Stimulated activated CD4-positive, alpha-beta T cell treated with anti-CD3 and anti-CD28 coated beads, TNF-alpha, amount 100 ng/mL, for 4 hours (primary cell): ENCODE measurements at places on chromosomes 1 and 21.

GRCh38 chr1:182257369-182258063, 134.1 kb downstream of the GLUL start:
- no peak for DNase-seq

GRCh38 chr21:32096411-32096810, 182.4 kb downstream of the MIS18A start:
- no peak for DNase-seq

- DNase-seq: no peak
These were observed 56.8 kb downstream of the MRPL37 start for GRCh38 chr1:54256522-54257345.

DNA sequence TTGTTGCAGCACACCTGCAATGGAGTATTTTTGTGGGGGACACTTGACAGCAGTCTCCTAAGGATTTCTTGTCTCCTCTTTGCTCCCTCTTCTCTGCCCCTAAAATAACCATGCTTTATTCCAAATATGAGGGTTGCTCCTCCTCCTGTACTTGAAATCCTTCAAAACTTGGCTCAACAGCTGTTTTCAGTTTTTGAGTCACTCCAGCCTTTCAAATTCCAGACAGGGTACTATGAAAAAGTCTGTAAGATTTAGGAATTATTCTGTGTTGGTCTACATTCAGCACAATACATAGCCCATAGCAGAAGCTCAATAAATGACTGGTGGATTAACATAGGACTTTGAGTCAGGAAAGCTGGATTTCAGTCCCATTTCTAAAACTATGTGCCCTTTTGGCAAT, 5.5 kb downstream of the AP4B1 start:
- no peak for DNase-seq

- DNase-seq: no peak
These were observed 718.6 kb downstream of the AMY1C start for GRCh38 chr1:104468282-104468681.

- no peak for DNase-seq
These were observed 1573.5 kb downstream of the BRINP3 start for GRCh38 chr1:188904201-188904600.

DNA sequence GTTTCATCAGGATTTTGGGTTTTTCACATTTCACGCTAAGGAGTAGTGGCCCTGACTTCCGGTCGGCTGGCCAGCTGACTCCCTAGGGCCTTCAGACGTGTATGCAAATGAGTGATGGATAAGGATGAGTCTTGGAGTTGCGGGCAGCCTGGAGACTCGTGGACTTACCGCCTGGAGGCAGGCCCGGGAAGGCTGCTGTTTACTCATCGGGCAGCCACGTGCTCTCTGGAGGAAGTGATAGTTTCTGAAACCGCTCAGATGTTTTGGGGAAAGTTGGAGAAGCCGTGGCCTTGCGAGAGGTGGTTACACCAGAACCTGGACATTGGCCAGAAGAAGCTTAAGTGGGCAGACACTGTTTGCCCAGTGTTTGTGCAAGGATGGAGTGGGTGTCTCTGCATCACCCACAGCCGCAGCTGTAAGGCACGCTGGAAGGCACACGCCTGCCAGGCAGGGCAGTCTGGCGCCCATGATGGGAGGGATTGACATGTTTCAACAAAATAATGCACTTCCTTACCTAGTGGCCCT, 23.1 kb upstream of the TNFRSF1B start:
- DNase-seq: no peak

- DNase-seq: no peak
These were observed 131.7 kb upstream of the USH2A start for GRCh38 chr1:216554934-216555333.

- no peak for DNase-seq
These were observed 221.6 kb upstream of the POU3F1 start for GRCh38 chr1:38268226-38268625.

DNA sequence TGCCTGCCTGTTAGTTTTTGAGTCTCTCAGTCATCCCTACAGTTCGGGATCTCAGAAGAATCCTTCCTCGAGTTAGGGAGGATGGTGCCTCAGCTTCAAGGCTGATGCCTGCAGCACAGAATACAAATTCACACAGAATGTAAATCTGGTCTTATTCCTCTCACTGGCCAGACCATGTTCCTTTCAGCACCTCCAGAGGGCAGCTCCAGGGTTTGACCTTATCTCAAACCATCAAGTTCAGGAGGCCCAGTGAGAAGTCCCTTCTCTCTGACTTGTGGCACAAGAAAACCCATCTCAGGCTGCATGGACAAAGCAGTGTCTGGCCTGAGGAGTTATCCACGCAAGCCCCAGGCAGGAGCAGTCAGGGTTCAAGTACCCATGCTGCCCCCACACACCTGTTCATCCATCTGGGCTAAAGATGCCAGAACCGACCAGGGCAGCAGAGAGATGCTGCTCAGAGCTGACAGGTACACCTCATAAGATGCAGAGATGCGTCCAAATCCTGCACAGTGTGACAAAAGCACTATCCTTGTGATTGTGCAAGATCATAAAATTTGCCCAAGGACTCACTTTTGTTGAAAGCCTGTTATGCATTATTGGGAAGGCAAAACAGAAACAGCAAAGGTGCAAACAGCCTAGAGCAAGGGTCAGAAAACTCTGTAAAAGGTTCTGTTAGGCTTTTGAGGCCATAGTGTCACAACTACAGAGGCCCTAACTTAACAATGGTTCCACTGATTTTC, 49.8 kb downstream of the BCAR3 start:
- DNase-seq: no peak

DNA sequence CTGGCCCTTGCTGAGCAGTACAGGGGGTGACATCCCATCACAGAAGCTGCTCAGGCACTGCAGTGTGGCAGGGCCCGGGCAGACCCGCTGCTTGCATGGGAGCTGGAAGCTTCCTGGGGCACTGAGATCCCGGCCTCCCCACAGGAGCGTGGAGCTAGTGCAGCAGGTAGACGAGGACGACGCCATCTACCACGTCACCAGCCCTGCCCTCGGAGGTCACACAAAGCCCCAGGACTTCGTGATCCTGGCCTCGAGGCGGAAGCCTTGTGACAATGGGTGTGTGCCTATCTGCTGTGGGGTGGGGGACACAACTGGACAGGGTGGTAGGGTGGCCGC, 16.4 kb downstream of the FAM151A start:
- no peak for DNase-seq

DNA sequence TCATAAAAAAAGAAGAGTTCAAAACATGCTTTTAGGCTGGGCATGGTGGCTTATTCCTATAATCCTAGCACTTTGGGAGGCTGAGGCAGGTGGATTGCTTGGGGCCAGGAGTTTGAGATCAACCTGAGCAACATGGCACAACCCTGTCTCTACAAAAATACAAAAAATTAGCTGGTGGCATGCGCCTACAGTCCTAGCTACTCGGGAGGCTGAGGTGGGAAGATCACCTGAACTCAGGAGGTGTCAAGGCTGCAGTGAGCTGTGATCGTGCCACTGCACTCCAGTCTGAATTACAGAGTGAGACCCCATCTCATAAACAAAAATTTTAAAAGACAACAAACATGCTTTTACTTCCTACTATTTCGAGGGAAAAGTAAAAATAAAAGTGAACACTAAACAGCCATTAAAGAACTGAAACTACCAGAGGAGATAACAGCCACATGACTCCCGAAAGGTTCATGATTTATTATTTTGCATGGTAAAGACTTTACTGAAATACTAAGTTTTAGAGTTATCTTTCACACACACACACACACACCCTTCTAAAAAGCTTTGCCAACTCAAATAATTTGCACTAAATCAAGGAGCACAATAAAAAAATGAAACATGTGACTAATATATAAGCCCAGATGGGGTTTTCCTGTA, 48.1 kb downstream of the USP1 start:
- DNase-seq: no peak

- no peak for DNase-seq
These were observed 67.5 kb upstream of the RNPC3 start for GRCh38 chr1:103457886-103458455.

GRCh38 chr1:2181752-2182151, 12.8 kb downstream of the FAAP20 start:
- DNase-seq: no peak

DNA sequence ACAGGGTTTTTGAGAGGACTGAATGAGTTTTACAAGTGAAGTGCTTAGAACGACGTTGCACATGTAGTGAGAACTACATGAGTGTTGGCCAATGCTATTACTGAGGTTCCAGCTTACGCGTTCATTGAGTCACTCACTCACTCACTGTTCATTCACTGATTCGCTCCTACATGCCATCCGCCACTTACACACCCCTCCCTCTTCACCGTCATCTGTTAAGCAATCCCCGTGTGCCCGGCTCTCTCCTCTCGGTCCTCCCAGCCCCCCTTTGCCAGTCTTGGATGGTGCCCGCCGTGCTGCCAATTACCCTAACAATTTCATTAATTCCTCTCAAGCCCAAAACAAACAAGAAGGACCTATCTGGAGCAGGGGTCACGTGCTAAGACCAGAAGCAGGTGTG, 27.3 kb upstream of the EPHA2 start:
- DNase-seq: no peak

GRCh38 chr1:86464819-86465218, 3.9 kb upstream of the CLCA1 start:
- DNase-seq: no peak

DNA sequence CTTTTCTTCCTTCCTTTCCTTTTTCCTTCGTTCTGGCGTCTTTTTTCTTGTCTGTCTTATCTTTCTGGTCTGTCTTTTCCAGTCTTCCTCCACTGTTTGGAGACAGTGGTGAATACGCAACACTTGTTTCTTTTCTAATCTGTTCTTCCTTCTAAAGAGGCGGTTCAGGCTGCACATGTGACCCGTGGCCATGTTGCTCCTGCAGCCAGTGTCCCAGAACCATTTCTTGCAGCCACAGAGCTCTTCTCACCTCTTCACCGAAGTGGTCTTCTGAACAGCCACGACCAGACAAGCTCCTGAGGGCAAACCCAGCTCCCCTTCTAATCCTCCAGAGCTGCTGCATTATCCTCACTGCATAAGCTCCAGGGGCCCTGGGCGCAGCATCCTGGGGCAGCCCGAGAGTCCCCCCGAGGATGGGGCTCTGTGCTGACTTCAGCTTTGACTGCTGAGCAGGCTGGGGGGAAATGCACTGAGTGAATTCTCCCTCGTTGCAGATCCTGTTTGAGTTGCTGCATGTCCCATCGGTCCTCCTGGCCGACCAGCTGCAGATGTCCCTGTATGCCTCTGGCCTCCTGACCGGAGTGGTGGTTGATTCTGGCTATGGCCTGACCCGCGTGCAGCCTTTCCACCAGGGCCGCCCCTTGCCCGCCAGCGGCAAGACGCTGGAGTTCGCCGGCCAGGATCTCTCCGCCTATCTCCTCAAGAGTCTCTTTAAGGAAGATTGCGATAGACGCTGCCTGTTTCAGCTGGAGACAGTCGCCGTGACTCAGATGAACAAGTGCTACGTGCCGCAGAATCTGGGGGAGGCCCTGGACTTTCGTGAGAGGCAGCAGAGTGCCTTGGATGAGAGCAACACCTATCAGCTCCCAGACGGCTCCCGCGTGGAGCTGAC, 70.4 kb downstream of the ACTL8 start:
- no peak for DNase-seq

- peak; percentile 35 for DNase-seq
These were observed 38.6 kb upstream of the ETS2 start for GRCh38 chr21:38766987-38767722.

DNA sequence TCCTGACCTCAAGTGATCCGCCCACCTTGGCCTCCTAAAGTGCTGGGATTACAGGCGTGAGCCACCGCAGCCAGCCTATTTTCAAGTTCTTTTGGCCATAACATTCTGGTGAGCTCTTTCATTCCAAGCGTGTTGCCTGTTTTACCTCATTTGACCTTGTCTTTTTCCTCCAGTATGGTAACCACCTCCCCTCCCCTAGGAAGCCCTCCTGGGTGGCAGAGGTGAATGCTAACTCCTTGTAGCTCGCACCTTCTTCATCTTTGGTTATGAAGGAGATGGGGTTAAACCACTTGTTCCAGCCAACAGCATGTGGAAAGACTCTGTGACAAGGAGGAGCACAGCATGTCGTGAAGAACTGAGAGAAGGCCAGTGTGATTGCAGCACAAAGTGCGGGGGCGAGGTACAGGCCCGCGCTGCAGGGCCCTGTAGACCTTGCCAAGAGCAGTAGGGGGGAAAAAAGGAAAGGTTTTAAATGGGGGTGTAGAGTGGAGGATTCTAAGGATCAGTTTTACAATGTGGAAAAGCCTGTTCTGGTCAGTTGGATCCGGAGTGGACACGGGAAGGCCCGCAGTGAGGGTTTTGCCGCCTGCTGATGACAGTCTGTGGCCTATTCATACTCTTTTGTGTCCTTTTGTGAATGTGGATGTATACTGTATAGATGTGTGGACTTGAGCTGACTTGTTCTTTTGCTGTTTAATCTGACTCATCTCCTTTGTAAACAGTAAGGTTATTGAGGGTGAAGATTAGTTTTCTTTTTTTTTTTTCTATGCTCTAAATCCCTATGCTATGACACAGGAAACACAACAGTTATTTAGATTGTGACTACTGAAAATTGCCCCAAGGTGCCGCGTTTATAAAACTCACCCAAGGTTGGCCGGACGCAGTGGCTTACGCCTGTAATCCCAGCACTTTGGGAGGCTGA, 7.5 kb upstream of the ZNF436 start:
- no peak for DNase-seq

GRCh38 chr1:150257624-150258585, at the start of gene CA14:
Gene CA14 (plus strand): TSS chr1:150257774. CDS start chr1:150258129, 355 bp downstream.
- DNase-seq: no peak

DNA sequence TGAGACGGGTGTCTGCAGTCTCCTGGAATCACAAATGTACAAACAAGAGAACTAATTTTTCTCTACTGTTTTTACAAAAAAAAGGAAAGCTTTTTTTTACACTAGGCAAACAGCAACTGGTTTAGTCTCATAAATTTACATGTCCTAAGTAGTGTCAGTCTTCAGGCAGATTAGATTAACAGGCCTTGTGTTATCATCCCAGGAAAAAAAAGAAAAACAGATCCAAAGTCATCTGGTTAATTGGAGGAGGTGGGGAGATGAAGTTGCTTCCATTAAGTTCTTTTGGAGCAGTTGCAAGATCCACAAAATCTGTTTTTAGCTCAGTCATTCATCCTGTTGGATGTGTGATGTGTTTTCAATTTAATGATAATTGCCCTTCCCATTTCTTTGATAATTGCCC, 363.5 kb upstream of the ADGRL2 start:
- no peak for DNase-seq

DNA sequence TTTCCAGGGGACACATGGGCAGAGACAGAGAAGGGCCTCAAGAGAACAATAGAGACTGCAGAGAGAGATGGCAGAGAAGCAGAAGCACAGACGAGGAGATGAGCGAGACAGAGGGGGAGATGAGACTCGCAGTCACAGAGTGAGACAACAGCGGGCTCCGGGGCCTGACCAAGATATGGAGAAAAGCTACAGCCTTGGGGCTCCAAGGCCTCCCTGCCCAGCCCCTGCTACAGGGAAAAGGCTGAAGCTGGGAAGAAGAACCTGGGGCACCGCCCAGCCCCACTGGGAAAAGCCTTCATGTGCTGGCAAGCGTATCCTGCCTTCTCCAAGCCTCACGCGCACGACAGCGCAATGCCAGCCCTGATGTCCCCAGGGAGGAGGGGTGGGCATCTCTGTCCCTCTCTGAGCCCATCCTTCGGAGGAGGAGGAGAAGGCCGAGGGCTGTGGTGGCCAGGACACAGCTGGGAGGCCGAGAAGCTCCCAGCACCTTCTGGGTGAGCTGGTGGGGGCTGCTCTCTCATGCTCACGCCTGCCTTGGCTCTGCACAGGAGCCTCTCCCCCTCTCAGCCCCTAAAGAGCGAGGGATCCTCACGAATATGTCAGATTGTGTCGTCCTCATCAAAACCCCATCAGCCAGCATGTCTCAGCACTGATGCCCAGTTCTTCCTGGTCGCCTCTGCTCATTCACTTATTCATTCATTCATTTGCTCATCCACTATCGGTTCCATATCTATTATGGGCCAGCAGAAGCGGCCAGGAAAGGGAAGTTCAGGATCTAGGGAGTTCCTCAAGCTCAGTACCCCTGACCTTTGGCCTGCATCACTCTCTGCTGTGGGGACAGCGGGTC, 56.6 kb downstream of the ACOT7 start:
- no peak for DNase-seq
